SJSA1 (cell line): ENCODE measurements at places on chromosomes 2 and 18.

DNA sequence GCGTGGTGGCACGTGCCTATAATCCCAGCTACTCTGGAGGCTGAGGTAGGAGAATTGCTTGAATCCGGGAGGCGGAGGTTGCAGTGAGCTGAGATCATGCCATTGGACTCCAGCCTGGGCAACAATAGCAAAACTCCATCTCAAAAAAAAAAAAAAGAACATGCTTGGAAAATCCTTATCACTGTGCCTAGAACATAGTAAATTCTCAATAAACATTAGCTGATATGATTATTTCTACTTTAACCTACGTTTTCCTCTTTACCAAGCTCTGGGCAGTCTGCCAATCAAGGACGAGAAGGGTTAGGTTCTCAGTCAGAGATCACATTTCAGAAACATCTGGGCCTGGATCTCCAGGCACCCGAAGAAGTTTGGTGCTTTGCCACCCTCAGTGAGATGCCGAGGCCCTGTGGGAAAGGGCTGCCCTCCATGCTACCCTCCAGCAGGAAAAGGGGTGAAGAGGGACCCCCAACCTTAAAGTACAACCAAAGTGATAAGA is 107.7 kb downstream of the BCL11A start:
- no peak for DNase-seq

DNA sequence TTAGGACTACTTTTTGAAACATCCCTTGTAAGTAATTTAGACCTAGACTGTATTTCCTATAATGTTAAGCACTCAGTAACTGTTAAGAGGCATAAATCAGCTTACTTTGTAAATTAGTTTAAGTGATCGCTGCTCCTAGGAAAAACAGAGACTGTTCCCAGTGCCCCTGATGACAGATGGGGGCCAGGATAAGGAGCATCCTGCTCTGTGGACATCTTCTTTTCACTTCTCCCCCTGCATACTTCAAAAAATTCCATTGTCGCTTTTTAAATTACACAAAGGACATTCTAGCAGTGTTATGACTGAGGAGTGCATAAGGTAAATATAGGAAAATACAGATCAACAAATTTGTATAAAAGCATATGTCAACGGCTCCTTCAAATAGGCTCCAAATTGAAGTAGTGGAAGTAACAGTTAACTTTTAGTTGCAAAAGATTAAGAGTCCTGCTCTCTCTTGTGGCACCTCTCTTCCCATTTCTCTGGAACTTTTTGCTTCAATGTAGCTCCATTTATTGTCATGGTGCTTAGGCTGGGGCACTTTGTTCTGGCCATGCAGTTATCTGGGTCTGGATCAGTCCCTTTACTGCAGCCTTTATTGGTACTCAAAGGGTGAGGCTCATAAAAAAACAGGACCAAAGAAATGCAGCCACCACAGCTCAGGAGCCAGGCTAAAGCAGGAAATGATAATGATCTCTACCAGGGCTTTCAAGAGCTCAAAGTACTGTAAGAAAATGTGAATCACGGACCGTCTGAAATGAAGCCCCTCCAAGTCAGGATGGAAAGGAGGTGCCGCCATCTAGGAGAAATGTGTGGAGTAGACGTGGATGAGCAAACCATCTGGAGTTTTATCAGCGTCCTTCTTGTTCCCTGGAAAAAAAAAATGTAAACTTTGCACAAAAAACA is 162.1 kb upstream of the ZNF516 start:
- DNase-seq: no peak

GRCh38 chr18:61308795-61309393 is 24.3 kb upstream of the CDH20 start:
- DNase-seq: no peak

DNA sequence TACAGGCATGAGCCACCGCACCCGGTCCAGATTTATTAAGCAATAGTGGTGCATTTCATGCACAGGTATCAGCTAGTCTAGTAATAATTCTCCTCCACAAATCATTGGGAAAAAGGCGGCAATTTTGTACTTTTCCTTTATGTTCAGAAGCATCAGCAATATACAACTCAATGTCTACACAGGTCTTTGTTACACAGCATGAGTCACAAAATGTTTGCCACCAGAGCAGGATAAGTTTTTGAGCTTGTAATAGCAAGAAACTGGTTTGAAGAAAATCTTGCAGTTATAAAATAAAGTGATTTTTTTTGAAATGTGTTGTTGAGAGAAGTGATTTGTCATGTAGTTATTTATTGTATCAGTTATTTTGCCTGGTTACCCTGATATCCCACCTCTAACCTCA is 4.8 kb upstream of the ITPRIPL1 start:
- no peak for DNase-seq

DNA sequence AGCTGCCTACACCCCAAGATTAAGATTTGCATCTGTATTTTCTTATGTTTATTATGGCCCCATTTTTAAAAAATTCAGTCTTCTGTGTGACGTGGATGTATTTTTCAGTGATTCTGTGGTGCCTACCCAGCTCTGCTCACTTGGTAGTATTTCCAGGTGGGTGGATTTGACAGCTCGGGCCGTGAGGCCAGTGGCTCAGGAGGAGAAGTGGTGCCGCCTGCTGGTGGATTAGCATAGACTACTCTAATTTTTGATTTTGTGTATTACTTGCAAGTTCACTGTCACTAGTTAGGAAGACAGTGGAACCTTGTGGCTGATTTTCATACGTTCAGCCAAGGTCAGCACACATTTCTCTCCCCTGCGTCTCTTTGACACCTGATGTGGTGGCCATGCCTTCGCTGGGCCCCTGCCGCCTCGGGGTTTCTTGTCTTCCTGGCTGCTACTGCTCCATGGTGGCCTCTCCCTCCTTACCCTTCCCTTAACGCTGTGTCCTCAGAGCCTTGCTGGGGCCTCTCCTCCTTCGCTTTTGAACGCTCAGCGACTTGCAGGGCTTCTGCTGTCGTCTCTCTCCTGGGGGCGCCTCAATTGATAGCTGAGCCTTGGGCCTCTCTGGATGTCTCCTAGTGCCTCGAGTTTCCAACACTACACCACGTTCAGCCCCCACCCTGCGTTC is 89.4 kb downstream of the DGKD start:
- DNase-seq: peak; percentile 52

GRCh38 chr18:38847326-38847725 is 1281.7 kb upstream of the CELF4 start:
- DNase-seq: no peak

DNA sequence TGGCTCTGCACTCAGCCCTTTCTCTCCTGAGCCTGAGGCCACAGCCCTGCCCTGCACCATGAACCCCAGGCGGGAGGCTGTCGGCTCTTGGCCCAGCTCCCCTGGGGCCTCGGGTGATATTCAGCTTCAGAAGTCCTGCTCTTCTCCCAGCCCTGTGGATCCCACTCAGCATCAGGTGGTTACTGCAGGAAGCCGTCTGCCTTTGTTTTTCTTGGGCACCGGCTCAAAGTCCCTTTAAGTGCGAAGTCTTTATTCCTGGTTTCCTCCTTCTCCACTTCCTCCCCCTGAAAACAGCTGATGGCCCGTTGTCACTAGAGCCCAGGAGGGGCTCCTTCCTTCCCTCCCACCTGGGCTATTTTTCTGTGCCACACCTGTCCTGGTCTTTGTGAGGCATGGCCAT is 161.5 kb upstream of the BCL2L11 start:
- no peak for DNase-seq

- no peak for DNase-seq
Observed at GRCh38 chr2:2809771-2810170, 478.7 kb upstream of the MYT1L start.

- no peak for DNase-seq
Observed at GRCh38 chr18:60508108-60508507, 135.5 kb upstream of the MC4R start.

DNA sequence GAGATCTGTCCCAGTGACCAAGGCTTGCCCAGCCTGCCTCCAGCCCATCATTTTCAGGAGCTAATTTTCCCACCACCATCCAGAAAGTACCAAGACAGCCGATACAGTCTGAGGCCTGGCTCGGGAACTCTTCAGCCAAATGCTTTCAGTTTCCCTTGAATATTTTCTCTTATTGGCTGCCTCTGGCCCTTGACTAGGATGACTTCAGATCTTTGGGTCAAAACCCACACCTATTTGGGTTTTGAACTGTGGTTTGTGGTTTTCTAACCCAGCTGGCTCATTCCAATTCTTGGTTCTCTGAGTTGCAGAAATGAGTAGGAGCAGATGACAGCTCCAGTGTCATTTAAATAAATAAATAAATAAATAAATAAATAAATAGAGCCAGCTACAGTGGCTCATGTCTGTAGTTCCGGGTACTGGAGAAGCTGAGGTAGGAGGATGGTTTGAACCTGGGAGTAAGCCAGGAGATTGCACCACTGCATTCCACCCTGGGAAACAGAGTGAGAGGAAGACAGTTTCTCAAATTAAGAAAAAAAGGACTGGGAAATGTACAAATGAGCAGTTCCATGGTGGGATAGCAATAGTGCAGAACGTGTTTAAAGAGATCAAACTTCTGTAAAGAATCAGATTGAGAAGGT is 465.0 kb upstream of the SOX11 start:
- DNase-seq: no peak

DNA sequence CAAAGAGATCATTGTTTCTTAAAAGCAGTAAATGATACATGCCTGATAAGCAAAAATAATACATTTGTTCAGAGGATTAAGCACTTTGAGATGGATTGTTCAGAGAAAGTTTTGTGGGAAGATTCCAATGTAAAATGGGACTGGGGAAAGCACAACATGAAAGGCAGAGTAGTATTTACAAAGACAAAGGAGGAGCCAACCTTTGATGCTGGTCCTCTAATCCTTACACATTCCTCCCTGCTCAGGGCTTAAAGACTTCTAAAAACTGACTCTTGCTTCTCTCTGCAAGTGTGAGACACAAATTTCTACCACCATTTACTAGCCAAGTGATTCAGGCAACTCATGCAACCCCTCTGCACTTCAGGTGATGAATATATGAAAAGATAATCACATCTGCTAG is 47.2 kb upstream of the REG3G start:
- no peak for DNase-seq

DNA sequence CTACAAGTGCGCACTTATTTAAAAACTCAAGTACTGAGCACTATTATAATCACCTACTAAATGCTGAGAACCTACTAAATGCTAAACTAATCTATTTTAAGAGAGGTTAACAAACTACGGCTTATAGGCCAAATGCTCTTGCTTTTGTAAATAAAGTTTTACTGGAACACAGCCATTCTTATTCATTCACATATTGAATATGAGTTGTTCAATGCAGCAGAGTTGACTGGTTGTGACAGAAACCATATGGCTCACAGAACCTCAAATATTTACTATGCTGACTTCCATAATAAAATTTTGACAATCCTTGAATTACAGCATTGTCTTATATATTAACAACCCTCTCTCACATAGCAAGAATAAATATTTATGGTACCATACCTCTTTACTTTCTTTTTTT is 103.2 kb downstream of the ZNF521 start:
- no peak for DNase-seq

DNA sequence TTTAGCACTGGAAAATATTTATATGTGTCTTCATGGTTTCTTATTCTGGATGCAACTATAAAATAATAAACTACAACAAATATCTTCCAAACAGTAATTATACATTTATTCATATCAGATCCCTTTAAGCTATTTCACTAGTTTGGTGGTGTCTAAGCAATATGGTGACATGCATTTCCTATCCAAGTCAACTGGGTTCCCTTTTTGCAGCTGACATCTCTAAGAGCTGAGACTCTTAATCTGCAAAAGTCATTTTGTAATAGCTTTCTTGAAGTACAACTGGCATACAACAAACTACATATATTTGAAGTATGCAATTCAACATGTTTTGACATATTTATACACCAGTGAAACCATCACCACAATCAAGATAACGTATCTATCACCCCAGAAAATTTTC is 59.9 kb upstream of the SLC1A4 start:
- DNase-seq: no peak

GRCh38 chr18:58862851-58863538 is 1.7 kb upstream of the ZNF532 start:
- DNase-seq: no peak

DNA sequence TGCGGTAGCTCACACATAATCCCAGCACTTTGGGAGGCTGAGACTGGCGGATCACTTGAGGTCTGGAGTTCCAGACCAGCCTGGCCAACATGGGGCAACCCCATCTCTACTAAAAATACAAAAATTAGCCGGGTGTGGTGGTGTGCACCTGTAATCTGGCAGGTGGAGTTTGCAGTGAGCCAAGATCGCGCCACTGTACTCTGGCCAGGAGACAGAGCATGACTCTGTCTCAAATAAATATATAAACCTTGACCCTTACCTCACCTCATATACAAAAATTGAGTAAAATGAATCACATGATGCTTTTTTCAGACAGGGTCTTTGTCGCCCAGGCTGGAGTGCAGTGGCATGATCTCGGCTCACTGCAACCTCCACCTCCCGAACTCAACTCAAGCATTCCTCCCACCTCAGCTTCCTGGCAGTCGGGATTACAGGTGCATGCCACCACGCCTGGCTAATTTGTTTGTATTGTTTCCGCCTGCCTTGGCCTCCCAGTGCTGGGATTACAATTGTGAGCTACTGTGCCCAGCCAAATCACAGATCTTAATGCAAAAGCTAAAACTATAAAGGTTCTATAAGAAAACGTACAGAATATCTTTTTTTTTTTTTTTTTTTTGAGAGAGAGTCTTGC is 25.3 kb downstream of the XPO1 start:
- DNase-seq: no peak
